ENCODE measurements at places on chromosomes 7 and 10. TPM values are rescaled to one million over a fixed set of nuclear protein-coding genes. Genes with fewer than 3 reads are reported as not detected.

Gene C7orf25
- 5.2 TPM for total RNA-seq

Gene HILPDA
- 17.5 TPM for total RNA-seq

Gene ANKIB1
- total RNA-seq = 42.7 TPM

Gene PDZD7
- total RNA-seq = 0.33 TPM

Gene STEAP1
- not detected for total RNA-seq

DNA sequence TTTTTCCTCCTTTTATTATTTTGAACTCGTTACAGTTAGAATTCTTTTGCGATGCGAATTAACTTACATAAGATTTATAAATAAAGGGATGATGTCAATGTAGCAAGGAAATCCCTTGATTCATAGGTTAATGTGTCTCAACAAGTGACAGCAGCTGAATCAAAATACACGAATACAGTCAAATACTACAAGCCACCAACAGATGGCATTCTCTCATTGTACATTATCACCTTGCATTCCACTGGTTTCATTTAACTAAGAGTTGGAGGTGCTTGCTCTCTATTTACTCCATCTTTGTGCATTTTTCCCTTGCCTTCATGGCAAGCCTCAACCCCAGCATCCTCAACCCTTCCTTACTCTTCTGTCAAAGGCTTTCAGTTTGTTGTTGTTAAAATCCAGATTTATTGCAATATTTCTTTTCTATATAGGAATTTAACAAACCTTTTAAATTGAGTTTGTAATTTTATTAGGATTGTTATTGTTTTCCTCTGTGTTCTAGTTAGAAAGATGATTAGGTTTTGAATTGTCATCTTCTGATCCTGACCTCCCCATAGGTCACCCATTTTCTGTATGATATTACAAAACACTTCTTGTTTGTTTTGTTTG lies 78.3 kb downstream of the SLC25A40 start:
- no peaks in the 10 kb centered on the region for H3K36me3 ChIP-seq
- H3K4me1 ChIP-seq = no peaks in the 10 kb centered on the region
- no peak overlapping the region for H3K27ac ChIP-seq
- H3K4me3 ChIP-seq = no peak overlapping the region
- no peak for DNase-seq

GRCh38 chr7:45182856-45183710 lies 25.5 kb downstream of the RAMP3 start:
- H3K36me3 ChIP-seq = no peaks in the 10 kb centered on the region
- no peak overlapping the region for H3K27ac ChIP-seq
- H3K4me1 ChIP-seq = no peaks in the 10 kb centered on the region
- no peak for DNase-seq
- no peak overlapping the region for H3K4me3 ChIP-seq
- H3K27me3 ChIP-seq = peaks cover 5% of the 10 kb centered on the region

DNA sequence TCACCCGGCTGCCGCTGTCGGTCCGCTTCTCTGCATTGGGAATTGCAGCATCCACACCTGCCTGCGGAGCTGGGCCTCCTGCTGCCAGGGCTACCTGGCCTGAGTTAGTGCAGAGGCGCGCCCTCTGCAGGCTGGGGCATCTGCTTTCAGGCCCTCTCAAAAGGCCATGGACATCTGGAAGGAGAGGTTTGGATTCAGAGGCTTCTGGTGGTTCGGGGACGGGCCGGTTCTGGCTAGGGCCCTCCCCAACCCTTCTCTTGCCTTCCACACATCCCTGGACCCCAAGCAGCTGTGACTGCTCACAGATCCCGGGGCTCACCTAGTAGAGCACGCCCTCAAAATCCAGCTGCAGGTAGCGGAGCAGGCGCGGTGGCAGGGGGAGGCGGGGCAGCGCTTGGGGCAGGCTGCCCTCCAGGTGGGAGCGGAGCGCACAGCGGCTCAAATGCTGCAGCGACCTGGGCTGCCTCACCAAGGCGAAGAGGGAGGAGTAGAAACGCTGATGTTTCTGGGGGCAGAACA lies 8.4 kb upstream of the GBX1 start:
- H3K27me3 ChIP-seq = no peaks in the 10 kb centered on the region
- H3K4me1 ChIP-seq = no peaks in the 10 kb centered on the region

DNA sequence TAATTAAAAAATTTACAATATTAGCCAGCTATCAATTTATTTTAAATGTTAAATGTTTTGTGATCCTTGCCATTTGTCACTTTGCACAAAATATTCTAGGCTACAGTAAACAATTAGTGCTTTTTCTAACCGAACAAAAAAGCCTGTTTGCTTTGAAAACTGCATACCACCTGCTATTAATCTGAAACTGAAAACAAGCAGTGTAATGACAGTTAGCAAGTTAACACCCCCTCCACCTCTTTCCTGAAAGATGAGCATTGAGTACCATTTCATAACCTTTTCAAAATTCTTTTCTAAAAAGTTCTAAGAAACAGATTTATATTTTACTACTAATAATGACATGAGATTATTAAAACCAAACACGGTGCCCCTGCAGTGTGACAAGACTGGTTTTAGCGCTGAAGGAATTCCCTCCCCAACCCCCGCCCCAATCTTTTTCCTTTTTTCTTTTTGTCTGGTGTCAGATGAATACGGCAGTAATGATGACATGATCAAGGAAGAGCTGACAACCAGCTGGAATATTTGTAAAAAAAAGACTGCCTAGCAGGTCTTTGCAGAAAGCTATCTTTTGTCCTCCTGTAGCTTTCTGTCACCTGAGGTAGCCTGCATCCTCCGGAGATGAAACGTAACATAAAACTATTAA lies 175.6 kb downstream of the CHCHD3 start:
- no peaks in the 10 kb centered on the region for H3K27me3 ChIP-seq
- no peak overlapping the region for H3K27ac ChIP-seq
- DNase-seq = no peak
- no peak overlapping the region for H3K4me3 ChIP-seq
- H3K36me3 ChIP-seq = peaks cover 5% of the 10 kb centered on the region
- H3K4me1 ChIP-seq = no peaks in the 10 kb centered on the region

- no peak overlapping the region for H3K27ac ChIP-seq
- H3K4me3 ChIP-seq = no peak overlapping the region
- no peak for DNase-seq
- H3K4me1 ChIP-seq = no peaks in the 10 kb centered on the region
- H3K27me3 ChIP-seq = no peaks in the 10 kb centered on the region
- no peaks in the 10 kb centered on the region for H3K36me3 ChIP-seq
Observed at GRCh38 chr10:70797840-70798239, 12.7 kb upstream of the TBATA start.

DNA sequence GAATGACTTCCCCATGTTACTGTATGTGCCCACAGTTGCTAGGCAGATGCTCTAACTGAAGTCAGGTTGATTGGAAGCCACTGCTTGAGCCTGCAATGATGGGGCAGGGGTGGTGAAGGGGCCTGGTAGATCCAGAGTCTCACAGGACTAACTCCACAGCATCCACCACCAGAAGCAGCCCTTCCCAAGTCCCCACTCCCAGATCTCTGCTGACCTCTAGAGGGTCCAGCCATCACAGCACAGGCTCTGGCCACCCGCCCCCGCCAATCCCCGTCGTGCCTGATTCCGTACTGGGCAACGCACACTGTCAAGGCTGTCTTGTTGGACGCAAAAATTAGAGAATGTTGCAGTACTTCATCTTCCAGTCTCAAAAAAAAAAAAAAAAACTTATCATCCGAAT lies 136.8 kb upstream of the PDE1C start:
- H3K27me3 ChIP-seq = no peaks in the 10 kb centered on the region
- H3K36me3 ChIP-seq = no peaks in the 10 kb centered on the region
- no peaks in the 10 kb centered on the region for H3K4me1 ChIP-seq
- no peak overlapping the region for H3K4me3 ChIP-seq
- DNase-seq = no peak
- H3K27ac ChIP-seq = no peak overlapping the region
